ENCODE measurements at places on chromosomes 2 and 18.
A peak's percentile ranks its signal among the peaks of the same experiment; 100 is the strongest.

DNA sequence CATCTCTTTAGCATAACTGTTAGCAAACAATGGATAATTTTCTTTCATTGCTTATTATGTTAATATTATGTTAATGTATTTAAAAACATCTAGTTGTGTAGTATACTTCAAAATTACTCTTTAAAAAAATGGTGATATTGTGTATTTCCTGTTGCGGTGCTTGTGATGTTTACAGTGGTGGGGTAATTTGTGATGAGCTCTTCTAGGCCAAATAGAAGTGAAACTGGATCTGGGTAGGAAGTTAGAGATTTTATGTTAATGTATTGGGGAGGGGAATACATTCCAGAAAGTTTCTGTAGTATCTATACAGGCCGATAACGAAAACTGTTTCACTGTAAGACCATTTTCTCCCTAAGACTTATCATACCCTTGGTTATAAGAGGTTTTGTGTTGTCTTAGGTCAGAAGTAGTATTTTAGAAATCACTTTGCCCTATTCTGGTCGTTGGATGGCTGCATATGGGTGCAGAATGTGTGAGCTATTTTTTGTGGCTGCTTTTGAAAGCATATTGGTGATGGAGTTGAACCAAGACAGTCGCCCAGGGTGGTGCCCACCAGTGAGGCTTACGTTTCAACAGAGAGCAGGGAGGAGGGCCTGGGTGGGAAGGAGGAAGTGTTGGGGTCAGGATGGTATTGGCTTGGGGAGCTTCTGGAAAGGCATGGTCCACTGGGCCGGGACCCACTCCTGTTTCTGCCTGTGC, 5.8 kb downstream of the TSHZ1 start:
- H3K4me1 ChIP-seq = peaks cover 72% of the 10 kb centered on the region
- peak overlapping the region; percentile 27 for H3K4me3 ChIP-seq
- no peak for DNase-seq
- H3K36me3 ChIP-seq = peaks cover 2% of the 10 kb centered on the region
- H3K27me3 ChIP-seq = no peaks in the 10 kb centered on the region
- H3K27ac ChIP-seq = peak overlapping the region; percentile 84

DNA sequence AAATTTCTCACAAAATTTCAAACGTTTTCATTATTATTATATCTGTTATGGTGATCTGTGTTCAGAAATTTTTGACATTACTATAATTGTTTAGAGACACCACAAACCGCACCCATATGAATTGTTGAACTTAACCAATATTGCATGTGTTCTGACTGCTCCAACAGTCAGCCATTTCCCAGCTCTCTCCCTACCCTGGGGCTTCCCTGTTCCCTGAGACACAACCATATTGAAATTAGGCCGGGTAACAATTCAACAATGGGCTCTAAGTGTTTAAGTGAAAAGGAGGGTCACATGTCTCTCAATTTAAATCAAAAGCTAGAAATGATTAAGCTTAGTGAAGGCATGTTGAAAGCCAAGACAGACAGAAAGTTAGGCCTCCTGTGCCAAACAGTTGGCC, 424.0 kb downstream of the DSC3 start:
- DNase-seq = no peak
- H3K27me3 ChIP-seq = no peaks in the 10 kb centered on the region
- no peaks in the 10 kb centered on the region for H3K4me1 ChIP-seq
- H3K36me3 ChIP-seq = no peaks in the 10 kb centered on the region
- no peak overlapping the region for H3K27ac ChIP-seq

- H3K27ac ChIP-seq = no peak overlapping the region
- no peaks in the 10 kb centered on the region for H3K27me3 ChIP-seq
- peaks cover 13% of the 10 kb centered on the region for H3K4me1 ChIP-seq
- peaks cover 2% of the 10 kb centered on the region for H3K36me3 ChIP-seq
- peak; percentile 29 for DNase-seq
Measured at GRCh38 chr2:105934467-105934866, 189.8 kb downstream of the NCK2 start.

DNA sequence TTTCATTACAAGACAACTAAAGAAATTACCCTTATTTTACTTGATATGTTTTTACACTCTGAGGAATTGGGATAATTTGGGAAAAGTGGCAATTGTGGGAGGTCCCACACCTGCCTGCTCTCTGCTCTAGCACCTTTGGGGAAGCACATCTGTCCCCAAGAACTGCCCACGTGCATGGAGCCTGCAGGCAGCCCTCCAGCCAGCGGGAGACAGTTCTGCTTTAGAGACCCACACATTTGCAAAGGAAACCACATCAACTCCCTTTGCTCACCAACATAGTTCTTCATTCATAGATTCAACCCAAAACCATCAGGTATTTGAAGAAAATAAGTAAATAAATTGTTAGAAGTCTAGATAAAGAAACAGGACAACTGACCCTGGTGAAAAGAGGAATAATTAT, 239.9 kb upstream of the ID2 start:
- H3K36me3 ChIP-seq = no peaks in the 10 kb centered on the region
- no peak for DNase-seq
- peaks cover 28% of the 10 kb centered on the region for H3K4me1 ChIP-seq
- H3K27ac ChIP-seq = no peak overlapping the region

DNA sequence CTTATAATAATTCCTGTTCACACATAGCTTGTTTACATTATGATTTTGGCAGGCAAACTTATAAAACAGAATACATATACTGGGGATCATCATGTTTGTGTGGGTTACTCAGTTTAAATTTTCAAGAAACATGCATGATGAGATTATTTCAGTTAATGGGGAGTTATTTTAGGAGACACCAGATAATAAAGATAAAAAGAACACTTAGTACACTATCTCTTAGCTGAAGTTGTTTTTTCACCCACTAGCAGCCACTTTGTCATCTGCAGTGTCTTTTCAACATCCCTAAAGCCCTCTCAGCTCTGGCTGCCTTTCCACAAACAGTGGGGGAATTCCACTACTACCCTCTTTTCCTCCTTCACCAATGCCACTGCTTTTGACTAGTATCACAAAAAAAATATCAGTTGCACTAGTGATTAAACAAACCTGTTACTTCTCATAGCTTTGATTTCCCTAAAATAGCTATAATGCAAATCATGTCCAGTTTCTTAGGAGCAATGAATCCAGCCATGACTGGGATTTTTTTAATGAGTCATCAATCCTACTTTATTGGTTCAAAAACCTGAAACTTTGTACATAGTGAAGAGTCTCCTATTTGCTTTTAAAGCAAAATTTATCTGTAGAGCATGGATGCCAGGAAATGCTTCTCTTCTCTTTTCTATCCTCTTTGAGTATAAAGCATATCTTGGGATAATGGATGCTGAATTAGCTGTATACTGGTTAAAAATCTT, 156.7 kb upstream of the TFPI start:
- H3K4me3 ChIP-seq = no peak overlapping the region
- H3K27ac ChIP-seq = no peak overlapping the region
- no peaks in the 10 kb centered on the region for H3K27me3 ChIP-seq

DNA sequence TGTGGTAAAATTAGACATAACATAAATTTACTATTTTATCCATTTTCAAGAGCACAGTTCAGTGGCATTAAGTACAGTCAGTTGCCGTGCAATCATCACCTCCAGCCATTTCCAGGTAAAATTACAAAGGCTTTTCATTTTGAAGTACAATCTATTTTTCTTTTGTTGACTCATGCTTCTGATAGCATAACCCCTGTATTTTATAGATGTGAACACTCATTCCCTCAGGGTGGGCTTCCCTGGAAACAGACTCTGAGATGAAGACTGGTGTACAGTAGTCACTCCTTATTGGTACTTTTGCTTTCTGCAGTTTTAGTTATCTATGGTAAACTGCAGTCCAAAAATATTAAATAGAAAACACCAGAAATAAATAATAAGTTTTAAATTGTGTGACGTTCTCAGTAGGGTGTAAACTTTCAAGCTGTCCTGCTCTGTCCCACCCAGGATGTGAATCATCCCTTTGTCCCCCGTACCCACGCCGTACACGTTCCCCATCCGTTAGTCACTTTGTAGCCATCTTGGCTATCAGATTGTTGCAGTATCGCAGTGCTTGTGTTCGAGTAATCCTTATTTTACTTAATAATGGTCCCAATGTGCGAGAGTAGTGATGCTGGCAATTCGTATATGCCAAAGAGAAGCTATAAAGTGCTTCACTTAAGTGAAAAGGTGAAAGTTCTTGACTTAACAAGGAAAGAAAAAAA, 41.1 kb upstream of the NAB1 start:
- H3K36me3 ChIP-seq = no peaks in the 10 kb centered on the region
- H3K4me1 ChIP-seq = peaks cover 3% of the 10 kb centered on the region
- H3K27ac ChIP-seq = no peak overlapping the region
- DNase-seq = no peak
- no peak overlapping the region for H3K4me3 ChIP-seq

GRCh38 chr2:127469974-127470373, 51.7 kb downstream of the PROC start:
- H3K36me3 ChIP-seq = peaks cover 17% of the 10 kb centered on the region
- no peak overlapping the region for H3K4me3 ChIP-seq
- H3K4me1 ChIP-seq = peaks cover 10% of the 10 kb centered on the region
- no peak overlapping the region for H3K27ac ChIP-seq
- no peaks in the 10 kb centered on the region for H3K27me3 ChIP-seq

DNA sequence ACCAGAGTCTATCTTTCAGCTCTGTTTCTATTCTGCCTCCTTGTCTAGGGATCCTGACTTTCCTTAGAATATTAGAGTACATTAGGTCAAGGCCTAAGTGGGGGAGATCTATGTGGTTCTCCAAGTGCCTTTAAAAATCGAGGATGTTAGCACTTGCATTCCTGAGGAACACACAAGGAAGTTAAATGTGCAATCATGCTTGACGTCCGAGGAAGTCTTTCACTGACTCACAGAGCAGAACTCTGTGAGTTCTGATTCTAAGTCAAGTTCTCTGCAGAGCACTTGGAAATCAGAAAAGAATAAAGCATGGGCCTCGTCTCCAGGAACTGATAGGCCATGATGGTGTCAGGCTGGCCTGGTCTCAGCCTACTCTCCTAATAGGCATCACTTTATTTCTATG, 17.2 kb downstream of the FHOD3 start:
- no peaks in the 10 kb centered on the region for H3K4me1 ChIP-seq
- peaks cover 22% of the 10 kb centered on the region for H3K27me3 ChIP-seq
- peaks cover 2% of the 10 kb centered on the region for H3K36me3 ChIP-seq
- DNase-seq = no peak
- H3K27ac ChIP-seq = no peak overlapping the region

GRCh38 chr2:186559848-186560247, 30.0 kb upstream of the ITGAV start:
- H3K27ac ChIP-seq = no peak overlapping the region
- H3K27me3 ChIP-seq = peaks cover 7% of the 10 kb centered on the region
- DNase-seq = no peak

DNA sequence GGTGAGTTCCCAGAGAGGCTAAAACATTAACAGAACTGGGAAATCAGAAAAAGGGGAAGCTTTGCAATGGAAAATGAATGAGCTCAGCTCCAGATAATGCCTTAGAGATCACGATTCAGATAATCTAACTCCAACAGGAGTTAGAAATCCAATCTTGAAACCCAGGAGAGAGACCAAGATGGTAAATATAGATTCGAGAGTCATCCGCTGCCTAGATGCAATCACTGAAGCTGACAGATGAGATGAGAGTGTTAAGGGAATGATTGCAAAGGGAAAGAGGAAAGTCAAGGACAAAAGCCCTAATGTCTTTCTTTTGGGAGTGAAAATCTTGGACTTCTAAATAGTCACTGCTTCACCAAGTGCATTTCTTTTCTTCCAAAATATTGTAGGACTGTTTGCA, 722.0 kb downstream of the EPHA4 start:
- H3K36me3 ChIP-seq = no peaks in the 10 kb centered on the region
- DNase-seq = no peak
- H3K27me3 ChIP-seq = no peaks in the 10 kb centered on the region
- H3K27ac ChIP-seq = no peak overlapping the region
